ENCODE measurements at places on chromosomes 16 and 17. TPM values are rescaled to one million over a fixed set of nuclear protein-coding genes. Genes with fewer than 3 reads are reported as not detected.
A peak's percentile ranks its signal among the peaks of the same experiment; 100 is the strongest.

DNA sequence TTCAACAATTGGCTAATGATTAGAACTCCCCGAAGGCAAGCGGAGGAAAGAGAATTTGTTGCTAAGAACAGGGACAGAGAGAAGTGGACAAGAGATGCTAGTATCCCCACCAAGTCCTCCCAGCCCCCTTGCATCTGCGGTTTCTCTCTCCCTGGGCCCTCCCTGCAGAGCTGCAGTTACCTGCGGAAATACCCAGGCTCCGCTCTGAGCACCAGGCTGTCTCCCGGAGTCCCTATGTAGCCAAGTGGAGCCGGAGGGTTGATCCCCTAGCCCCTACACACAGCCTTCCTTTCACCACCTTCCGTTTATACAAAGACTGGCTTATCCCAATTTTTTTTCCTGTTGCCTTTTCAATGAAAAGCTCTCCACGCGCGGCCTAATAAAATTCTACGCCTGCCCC lies 834.4 kb downstream of the KCNJ2 start:
- DNase-seq = no peak

DNA sequence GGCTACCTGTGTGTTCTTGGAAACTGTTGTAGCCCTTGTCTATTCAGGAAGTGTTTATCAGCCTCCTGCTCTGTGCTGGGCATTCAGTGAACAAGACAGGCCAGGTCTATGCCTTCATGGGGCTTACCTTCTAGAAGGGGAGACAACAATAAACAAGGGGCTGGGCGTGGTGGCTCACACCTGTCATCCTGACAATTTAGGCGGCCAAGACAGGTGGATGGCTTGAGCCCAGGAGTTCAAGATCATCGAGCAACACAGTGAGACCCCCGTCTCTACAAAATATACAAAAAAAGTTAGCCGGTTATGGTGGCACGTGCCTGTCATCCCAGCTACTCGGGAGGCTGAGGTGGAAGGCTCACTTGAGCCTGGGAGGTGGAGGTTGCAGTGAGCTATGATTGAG lies 5.5 kb upstream of the GSG1L start:
- DNase-seq = no peak

DNA sequence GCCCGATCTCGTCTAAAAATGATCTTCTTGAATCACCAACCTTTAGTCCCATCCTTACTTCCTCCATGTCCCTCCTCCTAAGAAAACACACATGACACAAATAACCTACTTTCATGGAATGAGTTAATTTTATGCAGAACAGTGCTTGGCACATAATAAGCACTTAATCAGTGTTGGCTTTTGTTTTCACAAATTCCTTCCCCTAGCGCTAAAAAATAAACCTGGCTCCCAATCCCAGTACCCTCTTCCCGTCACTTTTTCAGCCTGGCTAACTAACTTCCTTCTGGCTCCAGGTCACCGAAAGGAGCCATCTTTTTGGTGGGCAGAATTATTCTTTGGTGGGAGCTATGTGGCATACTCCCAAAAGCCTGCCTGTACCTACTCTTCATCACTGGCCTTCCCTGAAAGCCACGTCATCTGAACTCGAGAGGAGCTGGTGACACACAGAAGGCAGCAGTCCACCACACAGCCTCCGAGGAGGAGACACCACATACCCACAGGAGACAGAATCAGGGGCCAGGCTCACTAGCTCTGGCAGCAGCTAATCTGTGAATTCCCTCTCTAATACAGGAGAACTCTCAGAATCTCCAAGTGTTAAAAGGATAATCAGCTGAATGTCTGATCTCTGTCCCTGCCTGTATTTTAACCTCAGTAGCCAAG lies 114.5 kb downstream of the SMG6 start:
- DNase-seq = no peak

GRCh38 chr17:17812211-17813054 lies 24.4 kb downstream of the SREBF1 start:
- peak; percentile 59 for DNase-seq

- DNase-seq = no peak
Observed at GRCh38 chr17:13228225-13228624, 210.4 kb upstream of the ELAC2 start.

DNA sequence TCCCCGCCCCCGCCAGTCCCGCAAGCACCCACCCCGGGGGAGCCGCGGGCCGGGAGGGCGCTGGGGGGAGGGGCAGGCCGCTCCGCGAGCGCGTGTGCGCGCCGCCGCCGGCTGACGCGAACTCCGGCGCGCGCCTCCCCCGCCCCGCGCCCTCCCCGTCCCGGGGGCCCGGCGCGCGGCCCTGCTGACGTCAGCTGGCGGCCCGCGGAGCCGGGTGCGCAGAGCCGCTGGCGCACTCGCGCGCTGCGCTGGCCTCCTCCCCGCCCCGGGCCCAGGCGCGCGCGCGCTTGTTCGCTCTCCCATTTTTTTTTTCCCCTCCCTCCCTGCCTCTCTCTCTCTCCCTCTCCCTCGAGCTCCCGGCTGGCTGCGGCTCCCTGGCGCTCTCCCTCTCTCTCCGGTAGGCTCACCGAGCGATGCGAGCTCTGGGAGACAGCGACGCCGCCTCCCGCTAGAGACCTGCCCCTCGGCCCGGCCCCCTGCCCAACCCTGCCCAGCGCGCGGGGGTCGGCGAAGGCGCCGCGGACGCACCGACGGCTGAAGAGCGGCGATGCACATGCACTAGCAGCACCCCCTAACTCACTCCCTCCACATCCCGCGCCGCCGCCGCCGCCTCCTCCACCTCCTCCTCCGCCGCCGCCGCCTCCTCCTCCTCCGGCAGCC lies at the start of gene GNAO1:
TSS of gene GNAO1 (plus strand) at position 334 of the 660 bp plus-strand sequence. CDS start 747 bp downstream, outside the sequence.
- DNase-seq = peak; percentile 42

GRCh38 chr17:47831934-47832327 lies 461 bp downstream of the LRRC46 start:
- no peak for DNase-seq

DNA sequence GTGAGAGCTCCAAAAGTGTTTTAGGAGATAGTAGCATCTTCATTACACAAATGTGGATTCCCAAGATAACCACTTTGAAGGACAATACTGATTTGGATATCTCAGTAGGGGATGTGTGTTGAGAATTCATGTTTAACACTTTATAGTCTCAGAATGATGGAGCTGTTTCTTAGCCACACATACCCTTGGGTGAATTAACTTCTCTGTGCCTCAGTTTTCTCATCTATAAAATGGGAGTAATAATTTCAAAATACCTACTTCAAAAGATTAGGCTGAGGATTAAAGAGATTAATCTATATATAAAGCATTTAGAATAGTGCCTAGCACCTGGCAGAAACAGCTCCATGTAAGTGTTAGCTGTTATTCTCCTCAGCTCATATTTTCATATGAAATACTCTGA lies 19.0 kb downstream of the LPCAT2 start:
- DNase-seq = no peak

Gene TBC1D3H
- not detected for total RNA-seq

Gene CPHXL2
- total RNA-seq = not detected

DNA sequence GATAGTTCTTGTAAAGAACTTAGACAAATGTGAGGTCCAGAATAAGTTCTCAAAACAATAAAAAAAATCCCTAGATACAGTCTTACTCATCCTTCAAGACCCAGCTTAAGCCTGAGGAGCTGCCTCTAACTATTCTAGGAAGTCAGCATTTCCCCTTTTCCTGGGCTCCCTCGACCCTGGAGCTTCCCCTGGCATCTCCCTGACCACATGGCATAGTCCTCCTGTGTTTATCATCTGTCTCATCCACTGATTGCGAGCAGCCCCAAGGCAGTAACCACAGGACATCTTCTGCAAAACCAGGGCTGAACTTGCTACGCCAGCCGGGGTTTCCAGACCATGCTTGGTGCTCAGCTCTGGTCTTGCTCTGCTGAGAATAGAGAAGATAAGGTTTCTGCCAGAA lies 36.7 kb upstream of the NLRP1 start:
- no peak for DNase-seq

Gene DHX58
- 11.7 TPM for total RNA-seq

DNA sequence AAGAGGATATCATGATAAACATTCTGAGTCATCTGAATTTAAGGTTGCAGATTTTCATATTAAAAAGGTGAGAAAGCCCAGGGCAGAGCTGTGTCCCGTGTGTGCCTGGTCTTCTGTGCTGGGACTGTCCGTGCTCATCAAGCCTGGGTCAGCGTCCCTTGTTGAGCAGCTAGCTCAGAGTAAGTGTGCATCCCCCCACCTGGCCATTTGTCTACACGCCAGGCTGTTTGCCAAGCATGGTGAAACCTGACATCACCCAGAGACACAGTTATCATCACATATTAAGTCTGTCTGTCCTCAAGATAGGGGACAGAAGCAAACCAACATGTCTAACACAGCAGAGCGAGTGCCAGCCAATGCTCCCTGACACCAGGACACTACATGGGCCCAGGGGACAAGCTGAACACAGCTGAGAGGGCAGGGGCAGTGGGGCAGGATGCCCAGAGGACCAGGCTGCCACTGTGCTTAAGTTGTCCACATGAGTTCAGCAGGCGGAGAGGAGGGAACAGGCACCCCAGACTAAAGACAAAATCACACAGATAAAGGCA lies 57.9 kb upstream of the CNEP1R1 start:
- no peak for DNase-seq

- DNase-seq = no peak
Observed at GRCh38 chr16:24995033-24995432, 20.1 kb downstream of the ARHGAP17 start.

Gene NPIPA2
- 4.1 TPM for total RNA-seq

GRCh38 chr16:2048116-2048543 lies 345 bp downstream of the TSC2 start:
- DNase-seq = no peak

- no peak for DNase-seq
Observed at GRCh38 chr16:49773534-49774475, 82.1 kb downstream of the ZNF423 start.

- peak; percentile 49 for DNase-seq
Observed at GRCh38 chr17:44940317-44940716, 7.3 kb downstream of the KIF18B start.

DNA sequence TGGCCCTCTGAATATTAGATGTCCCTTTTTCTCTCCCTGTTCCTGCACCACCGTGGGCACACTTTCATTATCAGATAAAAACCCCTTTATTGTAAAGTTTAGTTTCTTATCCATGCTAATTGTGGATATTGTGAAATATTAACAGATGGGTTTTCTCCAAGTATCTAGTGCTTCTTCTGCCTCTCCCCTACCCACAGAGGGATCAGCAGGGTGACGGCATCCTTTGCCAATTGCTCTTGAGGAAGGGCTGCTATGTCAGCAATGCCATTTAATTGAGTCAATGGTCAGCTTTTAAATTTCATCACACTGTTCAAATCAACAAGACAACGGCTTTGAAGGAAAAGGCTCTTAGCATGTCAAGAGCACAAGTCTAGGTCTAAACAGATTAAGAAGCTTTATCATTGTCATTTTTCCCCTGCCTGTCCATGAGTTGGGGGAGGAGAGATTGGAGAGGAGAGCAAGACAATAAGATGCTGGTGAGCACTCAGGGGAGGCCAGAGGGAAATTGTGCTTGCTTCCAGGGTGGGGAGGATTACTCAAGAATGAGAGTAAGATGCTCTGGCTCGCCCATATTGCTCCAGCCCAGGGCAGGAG lies 443.0 kb upstream of the CCL2 start:
- DNase-seq = no peak
